Uterus (tissue), 4 donors: ENCODE measurements at places on chromosomes 2 and 18.

DNA sequence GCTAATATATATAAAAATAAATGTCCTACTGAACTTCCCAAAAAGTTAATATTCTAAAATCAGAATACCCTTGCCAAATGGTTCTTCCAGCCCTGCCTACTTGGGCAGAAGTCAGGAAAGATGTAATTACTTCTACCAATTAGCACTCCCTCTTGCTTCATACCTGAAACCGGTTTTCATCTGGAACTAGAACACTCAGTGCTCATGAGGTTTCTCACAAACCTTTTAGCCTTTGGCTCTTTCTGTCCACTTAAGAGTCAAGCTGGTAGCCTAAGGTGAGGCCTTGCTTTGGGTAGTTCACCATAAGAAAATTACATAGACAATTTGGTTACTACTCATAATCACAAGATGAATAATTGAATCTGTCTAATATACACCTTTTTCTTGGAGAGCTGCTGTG is 4.1 kb downstream of the DSG3 start:
- H3K4me1 ChIP-seq = no peaks in the 10 kb centered on the region
- H3K36me3 ChIP-seq = no peaks in the 10 kb centered on the region
- H3K27ac ChIP-seq = no peak overlapping the region

DNA sequence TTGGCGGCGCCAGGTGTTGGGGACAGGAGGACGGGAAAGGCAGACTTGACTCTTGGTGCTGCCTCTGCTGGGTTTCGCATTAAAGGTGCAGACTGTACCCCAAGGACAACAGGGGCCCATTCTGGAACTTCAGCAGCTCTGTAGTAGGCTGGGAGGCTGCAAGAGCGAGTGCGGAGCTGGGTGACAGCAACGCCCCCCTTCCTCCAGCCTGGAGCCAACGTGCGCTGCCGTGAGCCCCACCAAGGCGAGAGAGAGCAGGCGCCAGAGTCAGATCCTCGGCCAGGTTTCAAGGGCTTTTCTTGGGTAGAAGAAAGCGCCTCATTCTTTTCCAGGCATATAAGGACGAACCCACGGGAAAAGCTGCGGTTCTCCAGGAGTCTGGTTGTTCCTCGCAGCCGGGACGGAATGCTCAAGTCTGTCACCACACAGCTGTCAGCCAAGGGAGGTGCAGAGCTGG is 1.9 kb downstream of the DOK6 start:
- no peaks in the 10 kb centered on the region for H3K27me3 ChIP-seq
- H3K4me1 ChIP-seq = no peaks in the 10 kb centered on the region
- peak overlapping the region; percentile 40 for H3K4me3 ChIP-seq

DNA sequence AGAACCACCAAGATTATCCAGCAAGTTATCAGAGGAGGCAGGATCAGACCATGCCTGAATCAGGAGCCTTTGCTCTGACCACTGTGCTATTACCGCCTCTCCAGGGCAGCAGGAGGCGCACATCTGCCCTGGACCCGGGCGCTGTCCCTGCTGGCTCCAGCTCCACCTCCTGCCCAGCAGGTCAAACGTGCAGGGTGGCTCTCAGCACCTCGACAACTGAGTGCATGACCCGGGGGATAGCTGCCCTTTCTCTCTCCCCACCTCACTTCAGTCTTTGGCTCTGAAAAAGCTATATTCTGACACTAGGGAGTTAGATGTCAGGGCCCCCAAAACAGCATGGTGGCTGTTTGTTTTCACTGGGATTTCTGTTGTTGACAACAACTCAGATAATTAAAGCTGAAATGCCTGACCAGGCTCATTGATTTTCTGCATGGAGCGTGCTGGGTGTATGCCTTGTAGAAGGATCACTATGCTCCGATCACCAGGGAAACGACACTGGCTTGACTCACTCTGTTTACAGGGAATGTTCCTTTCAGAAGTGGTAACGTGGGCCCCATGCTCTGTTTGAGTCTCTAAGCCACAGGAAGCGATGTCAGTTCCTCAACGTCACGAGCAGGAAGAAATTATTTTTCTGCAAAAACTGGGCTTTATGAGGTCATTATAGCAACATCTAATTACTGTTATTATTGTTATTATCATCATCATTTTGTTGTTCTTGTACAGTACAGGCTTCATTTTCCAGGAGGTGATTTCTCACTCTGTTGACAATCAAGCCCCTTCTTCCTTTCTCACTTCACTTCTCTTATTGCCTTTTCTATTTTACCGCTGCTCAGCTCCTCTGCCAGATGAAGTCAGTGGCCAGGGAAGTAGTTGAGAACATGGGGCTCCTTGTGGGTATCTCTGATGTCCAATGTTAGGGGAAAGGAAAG is 125.6 kb downstream of the PLB1 start:
- H3K27me3 ChIP-seq = no peaks in the 10 kb centered on the region
- no peak overlapping the region for H3K4me3 ChIP-seq
- DNase-seq = peak; percentile 73
- no peaks in the 10 kb centered on the region for H3K36me3 ChIP-seq
- peak overlapping the region; percentile 98 for H3K27ac ChIP-seq

DNA sequence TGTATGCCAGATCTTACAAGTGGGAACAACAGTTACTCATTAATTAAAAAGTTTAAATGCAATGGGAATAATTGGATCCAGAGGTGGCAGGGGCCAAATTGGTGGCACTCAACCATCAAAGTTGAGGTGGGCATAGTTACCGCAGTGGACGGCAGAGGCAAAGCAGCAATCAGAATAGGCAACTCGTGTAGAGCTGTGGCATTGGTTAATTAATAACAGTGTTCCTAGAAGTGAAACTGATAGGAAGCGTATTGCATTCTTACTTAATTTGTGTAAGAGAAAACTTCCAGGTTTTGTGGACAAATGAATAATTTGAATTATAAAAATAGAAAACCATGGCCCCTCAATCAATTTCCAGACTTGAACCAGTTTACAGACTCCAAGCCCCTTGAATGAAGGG is 1068.2 kb upstream of the ACVR2A start:
- H3K4me3 ChIP-seq = no peak overlapping the region
- no peaks in the 10 kb centered on the region for H3K36me3 ChIP-seq
- H3K27me3 ChIP-seq = no peaks in the 10 kb centered on the region
- no peak for DNase-seq
- no peaks in the 10 kb centered on the region for H3K4me1 ChIP-seq

GRCh38 chr18:9695605-9696004 is 12.5 kb upstream of the RAB31 start:
- no peaks in the 10 kb centered on the region for H3K27me3 ChIP-seq
- H3K27ac ChIP-seq = no peak overlapping the region
- no peaks in the 10 kb centered on the region for H3K36me3 ChIP-seq
- H3K4me3 ChIP-seq = no peak overlapping the region
- no peak for DNase-seq
- H3K4me1 ChIP-seq = no peaks in the 10 kb centered on the region

- H3K4me3 ChIP-seq = no peak overlapping the region
- no peak overlapping the region for H3K27ac ChIP-seq
Measured at GRCh38 chr2:65386989-65387388, 45.4 kb downstream of the SPRED2 start.

- no peaks in the 10 kb centered on the region for H3K27me3 ChIP-seq
- H3K4me1 ChIP-seq = no peaks in the 10 kb centered on the region
Measured at GRCh38 chr2:109674894-109675534, 60.9 kb downstream of the SOWAHC start.

DNA sequence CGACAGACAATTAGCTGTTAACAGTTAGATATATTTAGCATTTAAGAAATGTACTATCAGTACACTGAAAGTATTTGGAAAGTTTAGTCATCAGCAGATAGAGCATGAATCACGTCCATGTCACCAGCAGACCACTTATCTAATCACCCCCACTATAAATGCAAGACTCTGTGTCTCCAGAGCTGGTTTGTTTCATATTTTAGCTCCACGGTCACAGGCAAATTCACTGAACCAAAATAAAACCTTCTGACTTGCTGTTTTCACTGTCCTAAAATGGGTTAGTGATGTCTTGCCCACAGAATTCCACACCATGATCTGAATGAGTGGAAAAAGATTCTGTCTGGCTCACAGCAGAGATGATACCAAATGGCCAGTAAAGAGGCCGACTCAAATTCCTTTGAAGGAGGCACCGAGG is 64.9 kb downstream of the CDH2 start:
- H3K4me1 ChIP-seq = no peaks in the 10 kb centered on the region
- H3K27me3 ChIP-seq = no peaks in the 10 kb centered on the region
- H3K4me3 ChIP-seq = no peak overlapping the region
- no peak overlapping the region for H3K27ac ChIP-seq
- no peak for DNase-seq

DNA sequence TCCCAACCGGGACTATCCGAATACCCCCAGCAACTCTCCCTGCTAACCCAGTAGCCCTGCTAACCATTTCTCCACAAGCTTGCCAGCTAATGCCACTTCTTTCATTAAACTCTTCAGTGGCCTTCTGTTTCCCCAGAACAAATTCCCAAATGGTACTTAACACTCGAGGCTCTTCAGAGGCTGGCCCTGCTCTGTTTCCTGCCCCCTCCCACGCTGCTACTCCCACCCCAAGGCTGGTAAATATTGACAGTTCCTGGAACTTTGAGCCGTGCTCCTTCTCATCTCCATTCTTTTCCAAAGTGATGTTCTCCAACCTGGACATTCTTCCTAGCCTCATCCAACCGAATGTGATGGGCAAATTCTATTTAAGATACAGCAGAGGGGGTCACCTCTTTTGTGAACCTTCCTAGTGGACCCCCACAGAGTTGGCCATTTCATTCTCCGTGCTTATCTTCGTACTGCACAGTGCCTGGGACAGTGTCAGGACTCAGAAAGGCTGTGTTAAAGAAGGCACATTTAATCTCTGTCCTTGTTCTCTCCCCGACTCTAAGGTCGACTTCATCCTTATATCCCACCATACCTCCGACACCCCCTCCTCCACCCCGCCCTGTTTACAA is 3.2 kb upstream of the KIDINS220 start:
- H3K36me3 ChIP-seq = no peaks in the 10 kb centered on the region
- H3K4me1 ChIP-seq = no peaks in the 10 kb centered on the region
- no peak overlapping the region for H3K27ac ChIP-seq

- no peak overlapping the region for H3K4me3 ChIP-seq
- no peaks in the 10 kb centered on the region for H3K36me3 ChIP-seq
- H3K4me1 ChIP-seq = peaks cover 6% of the 10 kb centered on the region
- DNase-seq = no peak
- no peak overlapping the region for H3K27ac ChIP-seq
Measured at GRCh38 chr2:226728996-226729395, 70.6 kb downstream of the IRS1 start.

GRCh38 chr18:56756966-56757365 is 105.8 kb downstream of the WDR7 start:
- no peak for DNase-seq
- no peaks in the 10 kb centered on the region for H3K27me3 ChIP-seq
- no peak overlapping the region for H3K27ac ChIP-seq
- no peaks in the 10 kb centered on the region for H3K4me1 ChIP-seq
- no peaks in the 10 kb centered on the region for H3K36me3 ChIP-seq

DNA sequence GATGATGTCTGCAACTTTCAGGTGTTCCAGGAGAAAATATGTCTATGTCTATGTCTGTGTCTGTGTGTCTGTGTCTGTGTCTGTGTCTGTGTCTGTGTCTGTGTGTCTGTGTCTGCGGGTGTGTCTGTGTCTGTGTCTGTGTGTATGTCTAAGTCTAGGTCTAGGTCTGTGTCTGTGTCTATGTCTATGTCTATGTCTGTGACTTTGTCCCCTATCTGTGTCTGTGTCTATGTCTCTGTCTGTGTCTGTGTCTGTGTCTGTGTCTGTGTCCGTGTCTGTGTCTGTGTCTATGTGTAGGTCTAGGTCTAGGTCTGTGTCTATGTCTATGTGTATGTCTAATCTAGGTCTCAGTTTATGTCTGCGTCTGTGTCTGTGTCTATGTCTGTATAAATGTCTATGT is 10.5 kb downstream of the IL1R2 start:
- no peak for DNase-seq
- no peak overlapping the region for H3K27ac ChIP-seq
- H3K36me3 ChIP-seq = no peaks in the 10 kb centered on the region
- H3K4me1 ChIP-seq = no peaks in the 10 kb centered on the region
- H3K27me3 ChIP-seq = no peaks in the 10 kb centered on the region

- no peak overlapping the region for H3K4me3 ChIP-seq
- H3K27me3 ChIP-seq = no peaks in the 10 kb centered on the region
- no peaks in the 10 kb centered on the region for H3K4me1 ChIP-seq
- no peak overlapping the region for H3K27ac ChIP-seq
- H3K36me3 ChIP-seq = no peaks in the 10 kb centered on the region
Measured at GRCh38 chr18:48563027-48563426, 24.2 kb downstream of the CTIF start.

DNA sequence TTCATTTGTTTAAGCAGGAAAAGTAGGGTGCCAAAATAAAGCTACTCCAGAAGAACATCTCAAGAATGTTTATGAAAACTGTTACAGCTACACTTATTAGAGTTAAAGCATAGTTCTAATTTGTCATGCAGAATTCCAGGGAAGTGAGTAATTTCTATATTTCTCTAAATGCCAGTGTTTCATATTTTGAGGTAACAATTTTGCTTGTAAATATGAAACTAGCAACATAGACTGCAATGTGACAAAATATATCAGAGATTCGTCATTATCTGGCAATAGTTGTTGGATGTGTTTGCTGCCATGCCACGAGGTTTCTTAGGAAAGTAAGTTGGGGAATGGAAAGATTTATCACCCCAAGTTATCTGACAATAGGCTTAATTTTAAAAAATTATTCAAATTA is 424.1 kb upstream of the ZEB2 start:
- no peaks in the 10 kb centered on the region for H3K27me3 ChIP-seq
- H3K27ac ChIP-seq = peak overlapping the region; percentile 1
- H3K4me1 ChIP-seq = no peaks in the 10 kb centered on the region
- H3K36me3 ChIP-seq = no peaks in the 10 kb centered on the region

DNA sequence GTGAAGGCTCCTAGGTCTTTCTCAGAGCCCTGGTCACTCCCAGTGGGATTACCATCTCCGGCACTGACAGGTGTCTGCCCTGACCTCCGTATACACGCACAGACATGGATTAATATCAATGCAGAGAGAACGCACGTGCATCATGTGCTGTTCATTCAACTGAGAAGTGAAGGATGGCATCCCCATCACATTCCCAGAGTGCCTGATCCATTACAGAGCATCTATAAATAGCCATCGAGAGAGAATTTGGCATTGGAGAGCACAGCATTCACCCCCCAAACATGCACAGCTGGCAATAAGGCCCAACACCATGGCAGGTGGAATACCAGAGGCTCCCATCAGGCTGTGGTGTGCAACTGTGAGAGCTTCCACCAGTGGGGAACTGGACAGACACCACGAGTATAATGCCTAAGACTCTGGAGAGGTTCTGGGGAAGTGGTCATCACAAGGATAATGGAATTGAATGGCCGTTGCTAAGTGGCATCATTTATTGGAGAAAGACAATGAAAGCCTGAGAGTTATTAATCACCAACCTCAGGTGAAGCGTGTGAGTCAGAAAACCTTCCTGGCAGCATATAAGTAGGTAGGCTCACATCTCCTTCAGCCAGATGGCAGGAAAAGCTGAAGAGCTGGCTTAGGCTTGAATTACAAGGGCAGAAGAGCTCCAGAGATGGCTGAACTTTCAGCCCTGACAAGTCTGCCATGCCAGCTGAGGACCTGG is 244.5 kb upstream of the ID2 start:
- no peaks in the 10 kb centered on the region for H3K4me1 ChIP-seq
- no peak overlapping the region for H3K27ac ChIP-seq
- DNase-seq = no peak
- H3K27me3 ChIP-seq = no peaks in the 10 kb centered on the region
- no peaks in the 10 kb centered on the region for H3K36me3 ChIP-seq
- H3K4me3 ChIP-seq = no peak overlapping the region

GRCh38 chr2:128371248-128371630 is 52.6 kb upstream of the HS6ST1 start:
- H3K27ac ChIP-seq = no peak overlapping the region
- H3K36me3 ChIP-seq = no peaks in the 10 kb centered on the region
- H3K4me1 ChIP-seq = no peaks in the 10 kb centered on the region
- no peak overlapping the region for H3K4me3 ChIP-seq
- H3K27me3 ChIP-seq = no peaks in the 10 kb centered on the region
